ENCODE measurements at places on chromosomes 5 and 9.
A peak's percentile ranks its signal among the peaks of the same experiment; 100 is the strongest.

GRCh38 chr5:6889030-6889429 is 175.8 kb downstream of the TENT4A start:
- DNase-seq: no peak

DNA sequence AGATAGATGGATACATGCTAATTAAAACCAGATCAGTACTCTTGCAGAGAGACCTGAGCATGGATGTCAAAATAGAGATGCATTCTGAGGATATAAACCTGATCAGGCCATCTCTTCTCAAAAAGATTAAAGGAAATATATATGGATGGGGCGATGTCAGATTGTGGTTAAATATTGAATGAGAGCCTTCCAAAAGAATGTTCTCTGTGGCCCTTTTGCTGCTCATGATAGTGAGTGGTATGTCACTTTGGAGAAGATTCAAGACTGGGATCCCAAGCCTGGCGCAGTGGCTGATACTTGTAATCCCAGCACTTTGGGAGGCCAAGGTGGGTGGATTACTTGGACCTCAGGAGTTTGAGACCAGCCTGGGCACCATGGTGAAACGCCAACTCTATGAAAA is 20.5 kb downstream of the ZNF131 start:
- DNase-seq: no peak

GRCh38 chr5:956941-957747 is 51.5 kb upstream of the NKD2 start:
- DNase-seq: peak; percentile 89

GRCh38 chr9:20988671-20989315 is 42.6 kb downstream of the HACD4 start:
- peak; percentile 29 for DNase-seq

GRCh38 chr5:82295959-82296531 is 17.9 kb upstream of the RPS23 start:
- no peak for DNase-seq

Data from astrocyte of the spinal cord (primary cell).